ENCODE measurements at places on chromosomes 16 and 17.

DNA sequence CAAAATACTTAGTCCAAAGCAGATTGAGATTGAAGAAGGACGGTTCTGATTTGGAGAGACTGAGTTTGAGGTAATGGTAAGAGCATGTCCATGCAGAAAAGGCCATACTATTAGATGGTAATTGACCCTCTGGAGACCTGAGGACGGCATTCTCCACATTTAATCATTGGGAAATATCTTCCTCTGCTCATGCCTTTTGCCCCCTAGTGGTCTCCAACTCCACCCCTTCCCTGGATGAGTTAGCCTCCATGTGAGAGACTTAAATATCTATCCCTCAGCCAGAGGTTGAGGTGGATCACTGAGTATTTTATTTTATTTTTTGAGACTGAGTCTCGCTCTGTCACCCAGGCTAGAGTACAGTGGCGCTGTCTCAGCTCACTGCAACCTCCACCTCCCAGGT is 10.4 kb upstream of the OR3A1 start:
- DNase-seq, result no peak

DNA sequence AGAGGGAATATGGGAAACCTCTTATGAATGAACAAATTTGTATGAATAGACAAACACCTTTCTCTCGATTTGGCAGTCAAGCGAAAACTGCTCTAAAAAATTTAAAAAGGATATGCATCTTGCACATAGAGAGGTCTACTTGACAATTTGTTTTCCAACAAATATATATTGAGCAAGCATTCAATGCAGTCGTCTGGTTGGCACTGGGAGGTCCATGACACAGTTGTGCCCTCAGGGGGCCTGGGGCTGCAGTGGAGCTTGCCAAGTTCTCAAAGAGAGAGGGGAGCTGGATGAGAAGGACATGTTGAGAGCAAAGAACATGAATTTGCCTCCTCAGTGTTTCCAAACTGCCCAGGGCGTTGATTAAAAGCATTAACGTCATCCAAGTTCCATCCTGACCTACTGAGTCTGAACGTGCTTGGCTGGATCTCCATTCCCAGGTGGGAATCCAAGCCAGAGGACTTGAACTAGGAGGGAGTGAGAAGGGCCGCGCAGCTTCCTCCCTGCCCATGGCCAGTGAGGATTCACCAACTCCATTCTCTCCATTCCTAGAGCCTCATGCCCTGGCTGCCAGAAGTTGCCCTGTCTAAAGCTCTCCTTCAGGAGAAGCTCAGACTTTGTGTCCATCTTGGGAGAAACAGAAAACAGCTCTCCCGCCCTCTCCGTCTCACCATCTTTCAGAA is 24.5 kb downstream of the TBX2 start:
- no peak for DNase-seq

DNA sequence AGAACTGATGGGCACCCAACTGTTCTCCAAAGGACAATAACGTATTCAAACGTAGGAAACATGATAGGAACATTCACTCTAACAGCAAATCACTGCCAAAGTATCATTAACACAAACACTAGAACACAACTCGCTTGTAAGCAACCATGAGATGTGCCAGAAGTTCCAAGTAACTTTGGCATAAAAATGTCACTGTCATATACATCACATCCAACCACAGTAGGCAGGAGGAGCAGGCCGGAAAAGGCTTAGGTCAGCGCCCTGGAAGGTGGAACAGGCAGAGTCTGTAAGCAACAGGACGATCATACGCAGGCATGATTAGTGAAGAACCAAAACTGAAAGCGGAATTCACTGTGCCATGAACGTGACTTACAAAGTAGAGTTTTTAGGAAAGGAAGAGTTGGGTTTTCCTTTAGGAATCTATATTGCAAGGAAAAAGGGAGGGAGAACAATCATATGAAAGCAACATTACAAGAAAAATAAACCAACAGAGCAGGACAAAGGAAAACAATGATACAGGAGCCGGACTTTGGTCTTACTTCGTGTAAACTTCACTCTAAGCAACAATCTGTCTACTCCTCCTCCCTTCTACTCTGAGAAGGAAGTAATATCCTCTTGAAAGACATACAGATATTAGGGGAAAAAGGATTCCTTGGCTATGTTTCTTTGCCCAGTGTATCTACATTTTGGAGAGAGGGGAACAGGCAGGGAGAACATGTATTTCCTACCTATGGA is 52.3 kb downstream of the YWHAE start:
- DNase-seq, result no peak

GRCh38 chr17:79600681-79601131 is 10.1 kb downstream of the RBFOX3 start:
- DNase-seq, result no peak

DNA sequence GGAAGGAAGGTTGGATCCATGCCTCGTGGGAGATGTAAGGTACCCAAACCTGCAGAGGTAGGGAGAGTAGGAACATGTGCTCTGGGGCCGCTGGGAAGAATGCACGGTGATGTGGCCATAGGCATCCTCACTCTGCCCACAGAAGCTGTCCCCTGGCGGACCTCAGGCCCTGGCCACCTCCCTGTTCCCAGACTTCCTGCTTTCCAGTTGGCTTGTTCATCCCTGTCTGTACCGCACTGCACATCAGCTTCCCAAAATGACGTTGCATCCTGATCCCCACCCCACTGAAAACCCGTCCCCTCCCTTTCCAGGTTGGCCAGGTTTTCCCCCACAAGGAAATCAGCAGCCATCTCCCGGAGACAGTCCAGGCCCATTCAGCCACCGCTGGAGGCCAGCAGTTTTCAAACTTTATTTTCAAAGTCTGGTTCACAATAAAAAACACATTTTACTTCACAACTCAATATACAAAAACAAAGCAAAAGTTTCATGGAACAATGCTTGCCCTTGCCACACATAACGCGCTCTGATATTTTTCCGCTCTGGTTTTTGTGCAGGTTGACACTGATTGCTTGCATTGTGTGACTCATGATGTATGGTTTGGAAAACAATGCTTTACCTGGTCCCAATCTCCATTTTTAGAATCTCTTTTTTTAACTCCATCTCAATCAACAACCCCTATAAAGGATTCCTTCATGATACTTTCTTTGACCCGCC is 143.0 kb downstream of the GAS7 start:
- no peak for DNase-seq

DNA sequence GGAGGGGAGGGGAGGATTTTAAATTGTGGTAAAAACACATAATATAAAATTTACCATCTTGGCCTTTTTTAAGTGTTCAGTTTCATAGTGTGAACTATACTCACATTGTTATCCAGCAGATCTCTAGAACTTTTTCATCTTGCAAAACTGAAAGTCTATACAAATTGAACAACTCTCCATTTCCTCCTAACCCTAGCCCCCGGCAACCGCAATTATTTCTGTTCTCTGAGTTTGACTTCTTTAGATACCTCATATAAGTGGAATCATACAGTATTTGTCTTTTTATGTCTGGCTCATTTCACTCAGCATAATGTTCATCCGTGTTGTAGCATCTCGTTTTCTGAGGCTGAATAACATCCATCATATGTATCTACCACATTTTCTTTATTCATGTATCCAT is 30.0 kb upstream of the MRTFB start:
- DNase-seq, result no peak

- DNase-seq, result peak; percentile 51
These were observed 14.9 kb downstream of the SPATA32 start for GRCh38 chr17:45246861-45247428.

GRCh38 chr17:29753845-29754439 is 131.2 kb upstream of the CORO6 start:
- DNase-seq, result no peak

DNA sequence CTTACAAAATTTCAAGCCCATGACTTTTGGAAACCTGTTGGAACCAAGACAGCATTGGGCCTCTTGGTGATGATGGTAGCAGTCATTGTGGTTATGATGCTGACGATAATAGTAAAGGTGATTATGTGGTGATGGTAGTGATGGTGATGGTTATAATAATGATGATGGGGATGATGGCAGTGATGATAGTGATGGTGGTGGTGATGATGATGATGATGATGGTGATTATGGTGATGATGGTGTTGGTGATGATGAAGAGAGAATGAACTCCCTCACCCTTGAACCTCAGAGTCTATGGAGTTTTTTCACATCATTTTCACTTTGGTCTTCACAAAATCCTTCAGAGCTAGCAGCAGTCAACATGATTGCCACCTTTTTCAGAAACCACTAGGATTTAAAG is 105.3 kb upstream of the ASIC2 start:
- DNase-seq, result no peak

DNA sequence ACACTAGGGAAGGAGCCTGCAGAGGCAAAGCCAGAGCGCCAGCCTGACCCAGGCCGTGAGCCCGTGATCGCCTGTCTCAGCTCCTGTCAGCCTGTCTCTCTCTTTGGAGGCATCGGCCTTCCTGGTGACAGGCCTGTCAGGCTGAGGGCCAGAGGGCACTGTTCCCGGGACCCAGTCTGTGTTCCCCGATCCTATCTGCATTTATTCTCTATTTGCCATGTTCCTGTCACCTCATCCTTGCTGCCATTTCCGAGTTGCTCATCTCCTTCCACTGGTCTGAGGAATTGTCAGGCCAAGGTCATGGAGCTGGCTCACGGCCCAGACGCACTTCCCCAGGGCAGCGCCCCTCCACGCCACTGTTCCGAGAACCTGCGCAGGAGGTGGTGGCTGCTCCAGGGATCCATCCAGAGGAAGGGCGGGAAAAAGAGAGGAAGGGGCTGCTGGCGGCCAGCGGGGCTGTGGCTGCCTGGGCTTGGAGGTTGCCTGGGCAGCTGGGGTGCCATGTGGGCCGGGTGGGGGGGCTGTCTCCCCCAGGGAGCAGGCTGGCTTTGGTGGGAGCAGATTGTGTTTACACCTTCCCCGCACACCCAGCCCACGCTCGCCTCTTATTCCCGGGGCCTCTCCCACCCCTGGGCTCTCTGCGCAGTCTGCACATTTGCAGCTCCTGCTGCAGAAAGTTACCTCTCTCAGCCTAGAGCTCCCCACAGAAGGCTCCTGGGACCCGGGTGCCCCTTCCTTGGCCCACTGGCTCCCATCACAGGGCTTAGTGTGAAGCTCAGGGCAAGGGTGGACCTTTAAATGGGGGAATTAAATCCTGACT is 4.9 kb downstream of the PRCD start:
- no peak for DNase-seq

- DNase-seq, result peak; percentile 96
These were observed 122.1 kb downstream of the SKAP1 start for GRCh38 chr17:48307814-48308411.

- DNase-seq, result peak; percentile 95
These were observed 87.9 kb upstream of the TOB1 start for GRCh38 chr17:50953831-50954601.

DNA sequence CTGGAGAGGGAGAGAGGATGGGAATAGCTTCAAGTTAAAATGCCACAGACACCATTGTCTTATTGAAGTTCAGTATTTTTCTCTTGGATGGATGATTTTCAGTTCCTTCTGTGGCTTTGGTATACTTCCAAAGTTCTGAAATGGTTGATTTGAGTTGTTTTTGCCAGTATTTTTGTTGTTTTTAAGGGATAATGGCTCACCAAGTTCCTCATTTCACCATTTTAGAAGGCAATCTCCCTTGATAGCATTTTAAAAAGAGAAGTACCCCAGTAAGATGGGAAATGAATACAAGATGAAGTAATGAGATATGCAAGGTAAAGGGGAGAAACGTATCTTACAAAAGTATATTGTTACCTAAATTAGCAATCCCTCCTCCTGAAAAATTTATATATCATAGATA is 18.5 kb upstream of the SPDYE4 start:
- no peak for DNase-seq

- peak; percentile 84 for DNase-seq
These were observed 59.0 kb downstream of the TANGO6 start for GRCh38 chr16:68902003-68902968.

GRCh38 chr17:28744972-28745785 is 1.4 kb downstream of the TRAF4 start:
- peak; percentile 77 for DNase-seq

- no peak for DNase-seq
These were observed 773 bp downstream of the CENPX start for GRCh38 chr17:82021900-82022309.

GRCh38 chr16:84836234-84836647 is 16.5 kb downstream of the CRISPLD2 start:
- DNase-seq, result no peak

- DNase-seq, result no peak
These were observed 37.1 kb upstream of the MEOX1 start for GRCh38 chr17:43698678-43699437.

DNA sequence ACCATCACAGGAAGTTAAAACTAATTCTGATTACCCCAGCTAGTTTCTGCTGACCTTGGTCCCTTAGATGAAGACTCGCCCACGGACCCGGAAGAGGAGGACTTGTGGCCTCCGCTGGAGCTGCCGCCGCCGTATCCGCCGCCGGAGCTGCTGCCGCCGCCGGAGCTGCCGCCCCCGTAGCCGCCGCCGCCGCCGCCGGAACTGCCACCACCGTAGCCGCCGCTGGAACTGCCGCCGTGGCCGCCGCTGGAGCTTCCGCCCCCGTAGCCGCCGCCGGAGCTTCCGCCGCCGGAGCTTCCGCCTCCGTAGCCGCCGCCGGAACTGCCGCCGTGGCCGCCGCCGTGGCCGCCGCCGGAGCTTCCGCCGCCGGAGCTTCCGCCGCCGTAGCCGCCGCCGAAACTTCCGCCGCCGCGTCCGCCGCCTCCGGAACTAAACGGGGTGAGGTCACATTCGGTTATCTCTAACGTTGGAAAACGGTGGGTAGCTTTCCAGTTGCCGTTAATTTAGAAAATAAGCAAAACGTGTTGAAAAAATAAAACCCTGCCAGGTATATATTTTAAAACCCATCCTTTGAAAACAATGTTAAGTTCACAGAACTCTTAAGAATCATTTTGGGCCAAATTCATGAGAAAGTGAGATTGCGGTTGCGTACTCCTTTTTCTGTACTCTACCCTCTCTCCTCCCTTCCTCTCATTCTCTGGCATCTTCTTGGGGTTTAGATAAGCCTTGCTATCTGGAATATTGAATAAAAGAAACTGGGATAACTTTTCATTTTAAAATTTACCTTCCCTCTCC is 3.5 kb downstream of the KRT10 start:
- DNase-seq, result peak; percentile 73

- DNase-seq, result no peak
These were observed 19.1 kb downstream of the C16orf95 start for GRCh38 chr16:87297918-87298631.

GRCh38 chr17:78933959-78934568 is 8.9 kb upstream of the TIMP2 start:
- DNase-seq, result peak; percentile 91

DNA sequence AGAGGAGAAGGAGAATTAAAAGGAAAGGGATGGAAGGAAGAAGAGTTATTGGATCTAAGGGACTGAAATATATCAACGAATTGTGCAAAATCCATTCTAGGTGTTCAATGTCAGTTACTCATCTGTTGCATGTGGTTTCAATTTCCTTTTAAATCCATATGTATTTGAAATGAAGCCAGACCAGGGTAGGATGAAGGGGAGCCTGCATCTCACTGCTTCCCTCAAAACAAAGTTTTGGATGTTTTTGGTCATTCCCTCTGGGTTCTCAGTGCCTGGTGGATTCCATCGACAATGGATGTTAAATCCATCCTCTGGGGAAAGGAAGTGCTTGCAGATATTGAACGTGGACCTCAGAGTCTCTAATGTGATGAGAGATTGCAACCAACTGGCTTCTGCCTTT is 103.5 kb upstream of the XYLT1 start:
- DNase-seq, result no peak

Data from NCI-H510A treated with DMSO at 0.1 percent for 48 hours (cell line).